ENCODE measurements at places on chromosomes 16 and 17.

DNA sequence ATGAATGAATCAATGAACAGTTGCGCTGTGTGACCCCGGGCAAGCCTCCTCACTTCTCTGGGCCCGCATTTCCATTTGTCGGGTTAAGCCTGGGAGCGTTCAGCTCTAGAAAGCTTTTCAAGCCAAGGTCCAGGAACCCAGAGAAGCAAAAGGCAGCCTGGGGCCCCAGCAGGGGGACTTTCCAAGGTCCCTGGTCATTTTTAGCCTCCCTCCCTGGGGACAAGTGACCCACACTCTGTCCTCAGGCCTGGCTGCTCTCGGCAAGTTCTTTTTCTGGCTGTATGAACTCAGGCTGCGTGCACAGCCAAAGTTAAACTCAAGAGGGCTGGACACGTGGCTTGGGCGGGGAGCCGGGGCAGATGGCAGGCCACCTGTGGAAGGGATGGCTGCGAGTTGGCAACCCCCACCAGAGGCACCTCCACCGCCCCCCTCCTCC is 41.4 kb upstream of the CIBAR2 start:
- no peak for DNase-seq

DNA sequence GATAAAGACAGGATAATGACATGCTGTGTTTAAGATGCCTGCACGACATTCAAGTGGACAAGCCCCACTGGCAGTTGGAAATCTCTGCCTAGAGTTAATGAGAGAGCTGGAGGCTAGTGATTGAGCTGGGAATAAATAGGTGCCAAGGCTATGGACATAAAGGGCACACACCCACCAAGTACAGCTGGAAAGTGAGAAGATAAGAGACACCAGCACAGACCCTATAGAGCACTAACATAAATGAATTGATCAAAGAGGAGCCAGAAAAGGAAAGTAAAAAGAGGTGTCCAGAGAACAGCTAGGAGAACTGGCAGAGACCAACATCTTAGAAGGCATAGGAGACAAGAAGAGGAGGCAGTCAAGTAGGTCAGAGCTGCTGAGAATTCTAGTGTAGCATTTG is 101.2 kb downstream of the YPEL2 start:
- no peak for DNase-seq

DNA sequence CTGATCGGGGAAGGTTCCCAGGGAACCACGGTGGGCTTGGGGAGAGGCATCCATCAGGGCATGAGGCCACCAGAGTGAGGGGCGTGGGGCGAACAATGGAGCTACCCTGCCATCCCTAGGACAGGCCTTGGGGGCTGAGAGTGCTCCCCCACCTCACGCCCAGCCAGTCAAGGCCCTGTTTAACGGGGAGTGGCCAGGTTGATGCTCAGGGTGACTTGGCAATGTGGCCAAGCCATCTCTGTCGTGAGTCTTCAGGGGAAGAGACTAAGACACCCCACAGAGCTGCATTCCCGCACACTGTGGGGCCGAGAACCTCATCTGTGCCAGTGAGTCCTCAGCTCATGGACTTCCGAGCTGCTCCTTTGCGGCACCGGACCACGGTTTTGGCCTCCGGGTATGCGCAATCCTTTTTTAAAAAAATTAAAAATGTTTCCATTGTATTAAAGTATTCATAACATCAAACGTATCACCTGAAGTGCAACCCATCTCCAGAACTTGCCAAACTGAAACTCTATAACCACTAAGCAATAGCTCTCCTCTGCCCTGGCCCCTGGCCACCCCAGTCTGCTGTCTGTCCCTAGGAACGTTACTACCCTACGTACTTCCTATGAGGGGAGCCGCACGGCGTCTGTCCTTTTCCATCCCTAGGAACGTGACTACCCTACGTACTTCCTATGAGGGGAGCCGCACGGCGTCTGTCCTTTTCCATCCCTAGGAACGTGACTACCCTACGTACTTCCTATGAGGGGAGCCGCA is 71.8 kb upstream of the DOC2B start:
- no peak for DNase-seq

DNA sequence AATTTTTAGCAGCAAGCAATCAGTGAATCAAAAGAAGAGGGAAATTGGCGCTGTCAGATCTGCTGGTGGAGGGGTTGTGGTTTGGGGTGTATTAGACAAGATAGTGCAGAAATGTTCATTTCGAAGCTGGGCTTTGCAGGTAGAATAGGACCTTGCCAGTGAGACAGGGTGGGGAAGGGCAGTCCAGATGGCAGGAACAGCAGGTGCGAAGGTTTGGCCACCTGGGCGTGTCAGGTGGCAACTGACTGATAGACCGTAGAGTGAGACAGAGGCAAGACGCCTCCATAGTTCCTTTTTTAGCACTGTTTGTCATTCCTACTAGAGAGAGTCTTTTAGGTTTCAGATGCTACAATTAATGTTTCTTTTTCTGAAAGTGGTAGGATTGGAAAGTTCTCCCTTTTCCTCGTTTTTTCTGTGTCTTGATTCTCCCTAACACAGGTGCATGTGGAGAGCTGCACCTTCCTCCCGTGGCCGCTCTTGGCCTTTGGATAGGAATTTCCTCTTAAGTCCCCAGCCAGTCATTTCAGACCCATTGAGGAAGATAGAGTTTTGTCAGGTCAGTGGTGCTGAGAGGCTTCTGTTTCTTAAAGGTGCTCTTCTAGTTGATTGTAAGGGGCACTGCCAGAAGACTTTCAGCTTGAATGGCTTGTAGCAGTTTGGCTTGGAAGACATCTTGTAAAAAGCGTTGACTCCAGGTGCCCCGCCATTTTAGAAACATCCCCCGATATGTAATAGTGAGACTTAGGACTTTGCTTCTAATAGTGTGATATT is 315.6 kb downstream of the SNX29 start:
- DNase-seq, result no peak

DNA sequence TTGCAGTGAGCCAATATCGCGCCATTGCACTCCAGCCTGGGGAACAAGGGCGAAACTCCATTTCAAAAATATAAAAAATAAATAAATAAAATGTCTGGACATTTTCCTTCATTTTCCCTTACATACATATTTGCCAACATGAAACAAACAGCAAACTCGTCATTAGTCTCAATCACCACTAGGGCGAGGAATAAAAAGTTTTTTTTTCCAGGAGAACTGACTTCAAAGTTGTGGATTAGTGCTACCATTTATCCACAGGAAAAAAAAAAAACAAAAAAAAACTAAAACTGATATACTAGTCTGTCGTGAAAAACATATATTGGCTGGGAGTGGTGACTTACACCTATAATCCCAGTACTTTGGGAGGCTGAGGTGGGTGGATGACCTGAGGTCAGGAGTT is 77.0 kb upstream of the MTMR4 start:
- no peak for DNase-seq

- DNase-seq, result no peak
These were observed 123.8 kb downstream of the ZNF778 start for GRCh38 chr16:89341279-89341678.

DNA sequence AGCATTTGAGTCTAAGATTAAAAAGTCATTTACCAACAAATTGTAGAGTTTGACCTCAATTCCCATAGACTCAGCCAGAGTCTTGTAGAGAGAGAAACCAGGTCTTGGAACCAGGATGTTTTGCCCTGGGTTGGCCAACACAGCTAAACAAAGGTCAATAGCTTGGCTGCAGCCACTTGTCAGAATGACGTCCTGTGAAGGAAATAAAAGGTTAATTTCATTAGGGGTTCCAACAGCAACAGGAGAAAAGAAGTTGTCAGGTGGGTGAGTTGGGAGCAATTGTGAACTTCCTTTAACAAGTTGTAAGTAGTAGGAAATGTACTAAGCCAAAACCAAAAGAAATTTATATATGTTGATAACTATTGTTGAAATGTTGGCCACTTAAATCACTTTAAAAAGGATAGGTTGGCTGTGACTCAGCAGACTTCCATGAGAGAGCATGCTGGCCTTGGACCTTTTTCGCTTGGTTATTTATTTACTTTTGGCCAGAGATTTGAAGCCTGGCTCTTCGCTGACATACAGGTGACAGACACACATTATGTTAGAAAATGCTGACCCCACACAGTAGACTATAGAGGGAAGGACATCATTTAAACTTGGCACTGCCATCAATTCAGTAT is 4.3 kb downstream of the TAT start:
- DNase-seq, result no peak

GRCh38 chr17:65916425-65916824 is 275.5 kb downstream of the CEP112 start:
- DNase-seq, result no peak

- DNase-seq, result no peak
These were observed 3.7 kb downstream of the VAMP2 start for GRCh38 chr17:8159032-8159400.

GRCh38 chr17:40750391-40750790 is 4.7 kb downstream of the KRT25 start:
- no peak for DNase-seq

GRCh38 chr17:45172232-45172540 is 10.5 kb downstream of the HEXIM2 start:
- DNase-seq, result no peak

GRCh38 chr16:16817196-16817595 is 438.3 kb downstream of the NPIPA7 start:
- no peak for DNase-seq

- DNase-seq, result no peak
These were observed 9.9 kb upstream of the EDC4 start for GRCh38 chr16:67862623-67863583.

DNA sequence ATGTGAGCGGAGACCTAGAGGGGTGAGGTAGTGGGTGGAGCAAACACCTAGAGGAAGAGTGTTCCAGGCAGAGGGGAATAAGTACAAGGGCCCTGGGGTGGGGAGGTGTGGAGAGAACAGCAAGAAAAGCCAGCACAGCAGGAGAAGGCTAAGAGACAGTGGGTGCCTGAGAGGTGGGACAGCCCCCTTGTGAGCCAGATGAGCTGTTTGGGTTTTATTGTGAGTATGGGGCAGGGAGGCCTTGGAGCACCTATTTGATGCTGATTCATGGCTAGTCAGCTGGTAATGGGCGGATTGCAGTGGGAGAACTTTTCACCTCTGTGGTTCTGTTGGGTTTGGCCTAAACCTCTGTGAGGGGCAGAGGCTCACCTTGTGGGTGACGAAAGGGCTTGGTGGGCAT is 68.4 kb downstream of the ABCC1 start:
- no peak for DNase-seq

- no peak for DNase-seq
These were observed 1911.2 kb downstream of the TP53TG3F start for GRCh38 chr16:35370617-35371016.

DNA sequence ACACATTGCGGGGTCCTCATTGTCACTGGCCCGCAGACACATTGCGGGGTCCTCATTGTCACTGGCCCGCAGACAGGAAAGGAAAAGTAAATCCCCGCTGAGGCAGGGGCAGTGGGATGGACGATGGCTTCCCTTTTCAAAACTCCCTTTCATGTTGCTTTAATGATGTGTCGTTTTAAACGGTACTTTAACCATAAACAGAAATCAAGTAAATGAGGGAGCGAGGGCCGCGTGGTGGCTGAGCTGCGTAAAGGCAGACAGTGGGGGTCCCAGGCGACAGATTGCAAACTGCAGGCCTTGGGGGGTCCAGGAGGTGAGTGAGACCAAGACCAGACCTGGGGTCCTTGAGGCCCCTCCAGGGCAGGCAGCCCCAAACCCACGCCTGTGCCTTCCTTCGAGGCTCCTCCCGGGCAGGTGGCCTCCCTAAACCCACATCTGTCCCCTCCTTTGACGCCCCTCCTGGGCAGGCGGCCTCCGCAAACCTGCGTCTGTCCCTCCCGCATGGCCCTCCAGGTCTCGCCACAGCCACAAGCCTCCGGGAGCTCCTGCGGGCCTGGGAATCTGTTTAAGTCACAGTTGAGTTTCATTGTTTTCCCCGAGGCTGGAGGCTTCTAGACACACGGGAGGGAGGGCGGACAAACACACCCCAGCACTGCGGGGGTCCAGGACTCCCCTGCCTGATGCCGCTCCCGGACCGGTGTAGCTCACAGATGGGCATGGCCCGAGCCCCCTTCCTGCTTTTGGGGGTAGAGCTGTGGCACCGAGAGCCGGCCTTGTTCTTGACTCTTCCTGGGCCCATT is 7.3 kb downstream of the PIEZO1 start:
- no peak for DNase-seq

GRCh38 chr16:3046641-3047386 is 453 bp downstream of the MMP25 start:
- no peak for DNase-seq

- DNase-seq, result no peak
These were observed 8.3 kb upstream of the NLK start for GRCh38 chr17:28033972-28034714.

Measured in kidney glomerular epithelial cell (primary cell).